Peyer's patch (tissue), 4 donors: ENCODE measurements at places on chromosomes 16 and 17. TPM values are rescaled to one million over a fixed set of nuclear protein-coding genes. Genes with fewer than 3 reads are reported as not detected.

GRCh38 chr17:75822119-75822799 lies 21.9 kb downstream of the UNC13D start:
- H3K4me1 ChIP-seq = peaks cover 4% of the 10 kb centered on the region
- H3K4me3 ChIP-seq = no peak overlapping the region
- H3K27me3 ChIP-seq = no peaks in the 10 kb centered on the region
- DNase-seq = peak; percentile 71

DNA sequence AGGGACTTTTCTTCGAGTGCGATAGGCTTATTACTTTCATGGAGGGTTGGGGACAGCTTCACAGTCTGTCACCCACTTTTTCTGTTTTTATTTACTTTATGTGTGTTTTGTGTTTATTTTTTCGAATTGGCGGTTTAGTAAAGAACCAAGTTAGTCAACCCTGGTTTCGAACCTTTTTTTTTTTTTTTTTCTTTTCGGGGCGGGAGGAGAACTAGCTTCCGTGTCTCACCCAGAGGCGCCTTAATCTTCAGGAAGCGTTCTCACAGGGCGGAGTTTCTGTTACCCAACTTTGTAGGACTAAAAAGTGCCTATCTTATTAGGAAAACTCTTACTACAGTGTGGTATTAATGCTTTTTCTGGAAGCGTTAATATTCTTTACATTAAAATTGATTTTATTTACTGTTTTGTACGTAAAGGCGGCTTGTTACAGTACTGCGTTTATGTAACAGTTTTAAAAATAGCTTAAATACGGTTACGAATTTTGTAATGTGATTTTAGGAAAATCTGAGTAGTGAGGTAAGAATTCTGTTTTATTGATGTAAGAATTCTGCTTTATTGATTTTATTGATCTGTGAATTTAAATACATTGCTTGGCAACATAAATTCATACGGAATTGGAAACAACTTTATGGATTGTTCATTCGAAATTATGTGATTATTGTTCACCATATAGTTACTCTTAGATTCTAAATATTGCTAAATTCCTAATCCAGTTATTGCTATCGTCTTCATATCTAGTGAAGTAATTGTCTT lies 885 bp downstream of the ZNF207 start:
- H3K27me3 ChIP-seq = no peaks in the 10 kb centered on the region
- H3K27ac ChIP-seq = peak overlapping the region; percentile 95
- no peak for DNase-seq
- H3K4me3 ChIP-seq = peak overlapping the region; percentile 83
- peaks cover 28% of the 10 kb centered on the region for H3K4me1 ChIP-seq
- no peaks in the 10 kb centered on the region for H3K36me3 ChIP-seq

GRCh38 chr16:54822492-54822891 lies 108.2 kb upstream of the IRX5 start:
- no peaks in the 10 kb centered on the region for H3K4me1 ChIP-seq
- no peak overlapping the region for H3K27ac ChIP-seq
- H3K27me3 ChIP-seq = no peaks in the 10 kb centered on the region
- no peak for DNase-seq

DNA sequence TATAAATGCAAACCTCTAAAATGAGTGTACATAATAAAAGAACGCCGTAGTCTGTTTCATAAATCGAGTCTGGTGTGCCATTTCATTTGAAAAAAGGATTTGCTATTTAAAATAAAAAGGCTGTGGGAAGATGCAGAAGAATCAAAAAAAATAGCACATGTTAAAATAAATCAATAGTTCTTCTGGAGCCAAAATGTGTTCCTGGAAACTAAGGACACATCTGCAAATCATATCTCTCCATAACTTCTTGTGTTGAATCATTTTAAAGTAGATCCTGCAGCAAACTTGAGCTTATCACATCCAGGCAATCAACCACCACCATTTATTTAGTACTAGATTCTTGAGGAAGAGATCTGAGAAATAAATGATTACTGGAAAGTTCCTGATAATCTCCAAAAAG lies 29.0 kb downstream of the XPO6 start:
- H3K4me3 ChIP-seq = no peak overlapping the region
- H3K27ac ChIP-seq = no peak overlapping the region
- peaks cover 4% of the 10 kb centered on the region for H3K36me3 ChIP-seq
- no peaks in the 10 kb centered on the region for H3K27me3 ChIP-seq

DNA sequence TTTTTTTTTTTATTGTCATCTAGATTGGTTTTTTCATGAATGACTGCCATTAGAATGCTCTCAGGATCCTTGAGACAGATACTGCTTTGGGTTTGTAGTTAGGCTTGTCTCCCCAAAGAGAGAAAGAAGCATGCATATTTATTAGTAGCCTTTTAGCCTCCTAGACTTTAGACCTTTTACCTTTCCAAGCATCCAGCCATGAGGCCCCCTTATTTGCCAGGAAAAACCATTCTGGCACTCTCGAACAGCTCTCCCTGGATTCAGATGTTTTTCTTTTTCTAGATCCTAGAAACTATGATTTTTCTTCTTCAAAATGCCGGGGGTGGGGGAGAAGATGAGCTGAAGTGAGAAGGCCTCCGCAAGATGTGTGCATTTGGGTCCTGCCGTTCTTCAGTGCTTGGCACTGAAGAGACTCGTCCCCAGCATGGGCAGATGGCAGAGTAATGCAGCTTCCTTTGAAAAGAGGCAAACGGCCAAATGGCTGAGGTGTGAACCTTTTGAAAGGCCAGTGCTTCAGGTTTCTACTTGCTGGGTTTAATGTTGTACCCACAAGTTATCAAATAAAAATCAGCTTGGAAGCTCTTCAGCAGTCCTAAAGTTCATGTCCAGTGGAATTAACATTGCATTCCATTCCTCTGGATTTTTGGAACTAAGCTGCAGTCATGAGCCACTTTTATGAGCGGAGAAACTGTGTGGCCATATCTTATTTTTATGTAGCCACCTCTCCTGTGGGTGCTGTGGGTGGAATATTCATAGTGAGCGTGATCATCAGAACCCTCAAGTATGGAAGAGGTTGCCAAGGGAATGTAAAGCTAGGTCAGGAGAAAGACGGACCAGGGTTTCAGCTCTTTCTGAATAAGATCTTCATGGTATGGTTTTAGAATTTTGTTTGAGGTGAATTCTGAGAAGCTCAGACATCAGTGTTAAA lies 7.2 kb downstream of the SOCS7 start:
- H3K27me3 ChIP-seq = no peaks in the 10 kb centered on the region
- no peaks in the 10 kb centered on the region for H3K36me3 ChIP-seq
- peaks cover 15% of the 10 kb centered on the region for H3K4me1 ChIP-seq
- no peak overlapping the region for H3K27ac ChIP-seq
- H3K4me3 ChIP-seq = no peak overlapping the region

DNA sequence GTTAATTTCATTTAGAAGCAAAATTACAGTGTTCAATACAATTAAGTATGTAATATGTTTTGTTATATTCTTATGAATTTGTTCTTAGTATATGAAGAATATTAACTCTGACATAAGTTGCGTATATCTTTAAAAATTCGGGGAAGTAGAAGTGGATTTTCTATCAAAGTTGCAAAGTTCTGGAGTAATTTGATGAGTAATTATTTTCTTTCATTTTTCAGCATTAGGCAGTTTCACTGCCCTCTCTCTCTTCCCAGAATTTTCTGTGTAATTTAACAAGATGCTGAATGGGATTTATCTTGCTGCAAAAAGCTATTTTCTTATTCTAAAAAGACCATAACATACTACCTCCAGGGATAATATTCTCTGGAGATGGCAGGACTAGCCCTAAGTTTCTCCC lies 8.9 kb upstream of the CCL18 start:
- no peak overlapping the region for H3K27ac ChIP-seq
- no peaks in the 10 kb centered on the region for H3K27me3 ChIP-seq
- DNase-seq = no peak
- H3K4me1 ChIP-seq = no peaks in the 10 kb centered on the region
- no peaks in the 10 kb centered on the region for H3K36me3 ChIP-seq
- H3K4me3 ChIP-seq = no peak overlapping the region

TEDC2 gene
- total RNA-seq = 3.2 TPM

GRCh38 chr16:89361751-89362539 lies 128.4 kb downstream of the ANKRD11 start:
- no peak overlapping the region for H3K4me3 ChIP-seq
- H3K4me1 ChIP-seq = peaks cover 8% of the 10 kb centered on the region
- H3K36me3 ChIP-seq = no peaks in the 10 kb centered on the region
- no peaks in the 10 kb centered on the region for H3K27me3 ChIP-seq

GRCh38 chr17:8333281-8333680 lies 6.4 kb upstream of the ODF4 start:
- DNase-seq = no peak
- no peak overlapping the region for H3K27ac ChIP-seq
- H3K27me3 ChIP-seq = no peaks in the 10 kb centered on the region
- H3K4me1 ChIP-seq = no peaks in the 10 kb centered on the region
- no peak overlapping the region for H3K4me3 ChIP-seq

- H3K27me3 ChIP-seq = no peaks in the 10 kb centered on the region
- DNase-seq = no peak
- no peak overlapping the region for H3K27ac ChIP-seq
- H3K36me3 ChIP-seq = no peaks in the 10 kb centered on the region
Measured at GRCh38 chr17:82349287-82349701, 9.8 kb upstream of the TEX19 start.
